ENCODE measurements at places on chromosomes 1 and 21.
A peak's percentile ranks its signal among the peaks of the same experiment; 100 is the strongest.

DNA sequence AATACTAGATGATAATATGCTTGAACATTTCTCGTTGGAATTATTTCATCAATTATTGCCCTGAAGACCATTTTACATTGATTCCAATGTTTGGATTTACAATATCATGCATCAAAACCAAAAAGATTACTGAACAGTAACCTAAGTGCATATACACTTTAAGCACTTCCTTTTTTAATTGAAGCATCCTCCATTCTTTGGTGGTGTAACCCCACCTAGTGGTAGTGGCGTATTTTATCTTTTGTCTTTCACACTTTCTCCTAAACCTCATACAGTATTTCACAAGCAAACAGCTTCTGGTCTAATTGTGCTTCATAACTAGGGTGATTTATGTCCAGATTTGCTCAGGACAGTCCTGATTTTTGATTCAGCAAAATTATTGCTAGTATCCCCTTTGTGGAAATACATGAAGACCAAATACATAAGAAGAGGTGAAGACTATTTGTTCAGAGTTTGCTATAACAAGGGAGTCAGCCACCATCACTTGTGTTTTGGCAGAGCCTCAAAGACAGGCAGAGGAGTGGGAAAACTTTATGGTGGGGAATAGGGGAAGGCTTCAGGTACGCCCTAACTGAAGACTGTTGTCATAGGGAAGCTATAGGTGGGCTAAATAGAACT lies 3.4 kb upstream of the NVL start:
- no peak for DNase-seq

DNA sequence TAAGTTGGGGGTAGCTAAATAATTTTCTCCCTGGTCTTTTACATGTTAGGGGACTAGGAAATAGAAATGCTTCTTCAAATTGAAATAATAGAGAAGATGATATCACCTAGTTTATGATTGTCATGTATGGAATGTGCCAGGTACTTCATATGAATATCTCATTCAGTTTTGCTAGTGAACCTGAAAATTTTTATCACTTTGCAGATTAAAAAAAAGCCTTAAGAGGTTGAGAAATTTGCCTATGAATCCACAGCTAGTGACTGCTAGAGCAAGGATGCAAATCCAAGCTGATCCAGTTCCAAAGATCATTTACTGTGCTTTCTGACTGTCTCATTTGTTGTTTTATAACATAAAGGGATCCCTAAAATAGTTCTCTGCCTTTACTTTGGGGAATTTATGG lies 24.7 kb downstream of the RNF2 start:
- no peak for DNase-seq

GRCh38 chr1:201516511-201517127 lies 9.7 kb upstream of the CSRP1 start:
- DNase-seq, result no peak

DNA sequence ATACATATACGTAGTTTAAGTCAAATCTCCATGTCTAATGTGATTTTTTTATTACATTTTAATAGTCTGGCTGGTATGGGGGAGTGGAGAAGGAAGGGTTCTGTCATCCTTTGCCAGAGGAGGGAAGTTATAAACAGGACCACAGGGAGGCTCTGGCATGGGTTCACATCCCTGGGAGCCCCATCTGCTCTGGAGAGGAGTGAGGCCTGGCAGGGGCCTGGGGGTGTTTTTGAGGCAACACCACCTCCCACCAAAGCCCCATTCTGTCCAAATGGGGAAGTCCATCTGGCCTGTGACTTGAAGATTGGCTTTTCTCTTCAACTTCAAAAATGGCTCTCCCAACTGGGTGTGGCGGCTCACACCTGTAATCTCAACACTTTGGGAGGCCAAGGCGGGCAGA lies 15.8 kb downstream of the DISP3 start:
- no peak for DNase-seq

DNA sequence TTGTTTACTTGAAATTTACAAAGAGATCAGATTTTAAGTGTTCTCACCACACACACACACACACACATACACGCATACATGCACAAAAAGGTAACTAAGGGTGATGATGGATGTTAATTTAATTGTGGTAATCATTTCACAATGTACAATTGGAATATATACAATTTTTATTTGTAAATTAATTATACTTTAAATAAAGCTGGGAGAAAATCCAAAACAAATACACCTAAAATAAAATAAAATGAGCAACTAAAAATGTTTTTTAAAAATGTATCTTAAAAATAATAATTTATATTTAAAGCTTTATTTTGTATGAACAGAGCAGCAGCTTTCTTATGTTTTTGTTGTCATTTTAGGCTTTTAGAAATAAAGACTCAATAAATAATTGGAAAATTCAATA lies 8.2 kb upstream of the INSL5 start:
- no peak for DNase-seq

- no peak for DNase-seq
Measured at GRCh38 chr1:71339238-71339637, 258.4 kb upstream of the ZRANB2 start.

DNA sequence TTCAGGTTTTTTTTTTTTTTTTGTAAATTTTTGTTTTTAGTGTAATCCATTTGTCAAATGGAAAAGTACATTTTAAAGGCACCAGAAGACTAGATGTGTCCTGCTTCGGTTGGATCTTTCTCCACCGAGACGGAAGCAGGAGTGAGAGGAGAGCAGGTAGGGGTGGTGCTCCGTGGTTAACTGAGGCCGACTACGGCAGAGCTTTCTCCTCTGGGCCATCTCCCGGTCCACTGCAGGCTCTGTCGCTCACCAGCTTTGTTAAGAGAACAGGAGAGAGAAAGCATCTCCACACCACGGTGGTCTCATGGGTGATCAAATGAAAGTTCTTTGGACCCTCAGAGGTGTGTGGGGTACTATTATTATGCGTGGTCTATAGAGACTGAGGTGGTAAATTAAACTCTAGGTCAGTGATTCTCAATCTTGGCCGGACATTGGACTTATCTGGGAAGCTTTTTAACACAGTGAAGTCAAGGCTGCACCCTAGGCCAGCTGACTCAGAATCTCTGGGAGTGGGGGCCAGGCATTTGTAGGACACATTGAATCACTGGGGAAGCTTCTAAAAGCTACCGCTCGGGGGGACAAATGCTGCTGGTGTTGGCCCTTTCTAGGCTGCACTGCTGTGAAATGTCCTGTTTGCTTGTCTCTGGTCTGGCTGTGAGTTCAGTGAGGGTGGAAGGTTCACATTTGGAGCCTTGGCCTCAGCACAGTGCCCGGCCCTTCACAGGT lies 25.0 kb downstream of the ABCA4 start:
- no peak for DNase-seq

DNA sequence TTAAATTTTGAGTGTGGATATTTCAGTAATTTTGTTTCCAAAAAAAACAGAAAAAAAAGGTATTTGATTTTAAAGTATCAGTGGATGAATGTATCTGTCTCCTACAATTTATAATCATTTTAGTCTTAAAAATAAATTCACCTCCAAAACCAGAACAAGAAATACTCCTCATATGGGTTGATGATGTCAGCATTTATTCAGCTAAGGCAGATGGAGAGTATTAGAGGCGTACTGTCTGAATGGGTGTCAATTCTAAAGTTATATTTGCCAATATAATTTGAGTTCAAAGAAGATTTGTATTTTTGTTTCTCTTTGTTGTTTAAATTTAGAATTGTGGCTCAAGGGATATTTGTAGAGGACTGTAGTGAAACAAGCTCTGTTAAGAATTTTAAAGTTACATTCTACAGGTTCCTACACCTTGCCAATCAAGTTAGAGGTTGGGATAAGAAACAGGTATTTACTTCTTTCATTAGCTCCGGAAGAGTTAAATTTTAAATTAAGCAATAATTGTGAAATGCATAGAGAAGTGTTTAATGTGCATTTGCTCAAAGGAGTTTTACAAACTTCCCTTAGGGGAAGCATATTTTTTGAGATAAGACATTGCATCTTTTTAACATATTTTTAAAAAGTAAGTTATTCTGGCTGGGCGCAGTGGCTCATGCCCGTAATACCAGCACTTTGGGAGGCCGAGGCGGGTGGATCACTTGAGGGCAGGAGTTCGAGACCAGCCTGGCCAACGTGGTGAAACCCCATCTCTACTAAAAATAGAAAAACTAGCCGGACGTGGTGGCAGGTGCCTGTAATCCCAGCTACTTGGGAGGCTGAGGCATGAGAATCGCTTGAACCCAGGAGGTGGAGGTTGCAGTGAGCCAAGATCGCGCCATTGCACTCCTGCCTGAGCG lies 1.2 kb downstream of the PLA2G4A start:
- no peak for DNase-seq

DNA sequence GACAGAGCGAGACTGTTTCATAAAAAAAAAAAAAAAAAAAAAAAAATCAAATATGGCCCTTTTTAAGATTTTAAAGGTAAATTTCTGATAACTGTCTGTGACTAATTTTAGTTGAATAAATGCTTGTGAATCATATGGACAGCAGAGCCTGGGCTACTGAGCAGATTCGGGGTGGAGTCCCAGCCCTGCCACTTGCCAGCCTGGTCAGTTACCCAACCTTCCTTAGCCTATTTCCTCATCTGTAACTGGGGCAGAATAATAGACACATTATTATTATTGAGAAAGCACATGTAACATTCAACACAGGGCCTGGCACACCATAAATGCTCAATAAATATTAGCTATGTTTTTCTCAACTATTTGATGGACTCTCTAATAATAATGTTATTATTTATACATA lies 11.2 kb upstream of the H3-3A start:
- DNase-seq, result no peak

DNA sequence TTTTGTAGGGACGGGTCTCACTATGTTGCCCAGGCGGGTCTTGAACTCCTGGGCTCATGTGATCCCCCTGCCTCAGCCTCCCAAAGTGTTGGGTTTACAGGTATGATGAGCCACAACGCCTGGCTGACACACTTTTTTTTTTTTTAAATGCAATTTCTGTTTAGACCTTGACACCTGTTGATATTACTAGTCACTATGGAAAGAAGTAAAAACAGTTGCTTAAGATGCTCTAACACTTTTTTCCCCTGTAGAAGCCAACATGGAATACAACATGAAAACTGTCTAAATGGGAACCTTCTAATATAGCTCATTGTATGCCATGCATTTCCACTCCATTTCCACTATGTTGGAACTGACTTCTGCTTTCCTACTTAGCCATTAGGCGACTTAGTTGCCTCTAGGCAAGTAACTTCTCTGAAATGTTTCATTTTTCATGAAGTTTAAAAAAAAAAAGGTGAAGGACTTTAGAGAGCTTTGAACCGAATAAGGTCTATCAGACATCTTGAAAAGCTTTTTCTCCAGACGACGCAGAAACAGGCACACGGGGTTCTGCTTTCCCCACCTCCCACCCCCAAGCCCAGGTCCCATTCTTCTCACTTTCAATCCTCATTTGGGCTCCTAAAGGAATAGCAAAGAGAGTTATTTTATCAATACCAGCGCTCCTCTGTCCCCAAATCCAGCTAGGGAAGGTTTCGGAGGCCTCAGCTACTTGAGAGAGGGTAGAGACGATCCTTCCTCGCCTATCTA lies 648 bp upstream of the DR1 start:
- no peak for DNase-seq

DNA sequence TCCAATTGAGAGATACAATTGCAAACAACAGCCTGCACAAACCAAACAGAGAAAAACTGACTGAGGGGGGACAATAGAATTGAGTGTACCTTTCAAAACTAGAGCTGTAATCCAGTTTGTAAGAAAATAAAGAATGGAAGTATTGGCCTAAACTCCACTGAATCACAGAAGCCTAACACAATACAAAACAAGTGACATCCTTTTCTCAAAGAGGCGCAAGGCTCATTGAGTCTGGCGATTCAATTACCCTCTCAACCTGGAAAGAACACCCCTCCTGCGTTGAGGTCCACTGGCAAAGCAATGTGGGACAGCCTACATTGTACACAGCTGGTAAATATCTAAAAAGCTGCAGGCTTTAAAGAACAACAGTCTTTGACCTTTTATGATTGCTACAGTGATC lies 182.6 kb downstream of the DPYD start:
- no peak for DNase-seq

GRCh38 chr1:23593556-23594148 lies 34.4 kb upstream of the ID3 start:
- DNase-seq, result no peak

DNA sequence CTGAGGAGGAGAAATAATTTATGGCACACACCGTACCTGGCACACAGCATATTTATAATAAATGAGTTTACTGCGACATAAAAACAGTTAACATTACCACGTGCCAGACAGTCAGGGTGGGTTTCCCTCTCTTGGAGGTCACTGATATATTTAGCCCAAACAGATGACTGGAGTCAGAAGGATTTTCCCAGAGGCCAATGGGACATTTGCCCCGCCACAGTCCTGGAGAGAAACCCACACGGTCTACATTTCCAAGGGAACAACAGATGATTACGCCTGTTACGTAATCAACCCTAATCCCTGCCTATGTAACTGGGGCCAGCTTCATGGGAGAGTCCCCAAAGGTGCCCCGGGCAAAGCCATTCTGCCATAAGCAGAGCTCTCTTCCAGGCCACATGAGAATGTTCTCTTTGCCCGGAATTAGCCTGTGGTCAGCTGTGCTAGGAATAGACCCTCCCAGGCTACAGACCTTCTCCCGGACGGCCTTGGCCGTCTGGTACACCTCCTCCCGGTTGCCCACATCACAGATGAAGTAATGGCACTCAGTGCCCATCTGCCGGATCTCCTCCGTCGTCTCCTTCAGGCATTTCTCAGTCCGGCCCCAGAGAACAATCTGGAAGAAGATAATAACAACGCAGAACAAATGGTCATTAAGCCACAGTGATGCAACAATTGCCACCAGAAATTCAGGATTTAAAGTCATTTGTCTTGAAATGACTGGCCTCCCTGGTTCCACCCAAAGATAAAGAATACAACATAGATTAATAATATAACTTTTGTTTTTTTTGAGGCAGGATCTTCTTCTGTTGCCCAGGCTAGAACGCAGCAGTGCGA lies 37.7 kb downstream of the DHRS3 start:
- no peak for DNase-seq

- DNase-seq, result peak; percentile 38
Measured at GRCh38 chr1:209805875-209806760, at the start of gene IRF6. TSS of gene IRF6 (minus strand) at chr1:209806142. CDS start at chr1:209801413, 4,729 bp downstream.

GRCh38 chr1:66502086-66502485 lies 31.9 kb upstream of the SGIP1 start:
- no peak for DNase-seq

DNA sequence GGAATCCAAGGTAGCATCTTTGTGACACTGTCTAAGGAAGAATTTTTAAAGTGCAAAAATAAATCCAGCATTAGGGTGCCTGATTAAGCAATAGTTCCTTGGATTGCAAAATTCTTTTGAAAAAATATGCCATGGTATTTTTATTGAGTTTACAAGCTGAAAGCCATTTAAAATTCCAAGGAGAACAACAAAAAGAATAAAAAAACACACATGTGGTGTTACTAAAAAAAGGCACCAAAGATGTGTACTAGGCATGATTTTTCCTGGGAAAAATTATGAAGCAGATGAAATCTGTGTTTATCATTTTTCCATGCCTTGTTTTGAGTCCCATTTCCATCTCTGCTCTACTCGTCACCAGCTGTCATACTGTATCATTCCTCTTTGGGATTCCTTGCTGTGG lies 157.0 kb upstream of the ZNHIT6 start:
- no peak for DNase-seq

All from activated effector memory CD4-positive, alpha-beta T cell treated with Interleukin-2 at 50 U/mL for 16 hours (primary cell).